Omental fat pad (tissue), 4 donors: ENCODE measurements at places on chromosomes 1 and 21.

DNA sequence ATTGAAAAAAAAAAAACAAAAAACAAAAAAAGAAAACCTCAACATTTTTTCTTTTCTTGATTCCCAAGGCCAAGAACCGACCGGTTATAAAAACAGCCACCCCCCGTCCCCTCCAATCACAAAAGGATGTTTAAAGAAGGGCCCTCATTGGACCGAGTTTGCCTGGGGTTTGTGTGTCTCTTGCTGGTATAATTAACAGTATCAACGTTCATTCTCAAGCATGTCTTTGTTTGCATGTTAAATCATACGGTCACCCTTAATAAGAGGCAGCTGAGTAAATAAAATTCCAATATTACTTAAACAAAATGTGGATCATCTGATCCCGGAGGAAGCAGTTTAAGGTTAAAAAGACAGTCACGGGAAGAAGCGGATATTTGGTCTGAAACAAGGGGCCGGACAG lies 201.1 kb downstream of the PRDM2 start:
- DNase-seq: no peak

DNA sequence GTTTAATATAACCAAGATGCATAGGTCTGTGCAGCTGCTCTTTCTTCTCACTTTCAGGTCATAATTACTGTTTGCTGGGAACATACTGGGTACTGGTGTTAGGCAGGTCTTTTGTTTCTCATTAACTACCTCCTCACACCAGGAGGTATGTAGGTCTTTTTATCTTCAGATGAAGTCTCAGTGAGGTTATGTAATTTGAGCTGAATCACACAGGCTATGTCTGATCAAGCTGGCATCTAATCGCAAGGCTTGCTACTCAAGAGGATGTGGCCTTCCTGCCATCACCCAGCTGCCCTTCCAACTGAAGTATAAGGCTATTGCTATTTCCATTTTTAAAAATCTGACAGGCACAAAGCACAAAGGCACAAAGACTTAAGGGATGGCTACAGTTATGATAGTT lies 96.4 kb downstream of the RUNX1 start:
- no peak for DNase-seq

DNA sequence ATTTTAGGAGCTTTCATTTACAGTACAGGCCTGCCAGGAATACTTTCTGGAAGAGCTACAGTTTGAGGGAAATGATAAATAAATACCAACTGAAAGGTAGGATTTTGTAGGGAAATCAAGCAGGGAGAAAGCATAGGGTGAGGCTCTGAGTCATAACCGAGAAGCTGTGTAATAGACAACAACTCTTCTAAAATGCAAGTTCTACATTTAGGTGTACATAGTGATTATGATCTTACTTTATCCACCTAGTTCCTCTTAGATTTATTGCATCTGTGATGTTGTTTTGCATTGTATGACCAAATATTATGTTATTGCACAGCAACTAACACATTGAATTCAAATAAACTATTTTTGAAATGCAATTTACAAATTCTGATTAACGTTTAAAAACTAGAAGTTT lies 819.3 kb downstream of the PLA2G4A start:
- no peak for DNase-seq

GRCh38 chr21:18152371-18152770 lies 92.3 kb upstream of the CHODL start:
- no peak for DNase-seq

- no peak for DNase-seq
Measured at GRCh38 chr1:178150610-178151009, 56.7 kb downstream of the RASAL2 start.

DNA sequence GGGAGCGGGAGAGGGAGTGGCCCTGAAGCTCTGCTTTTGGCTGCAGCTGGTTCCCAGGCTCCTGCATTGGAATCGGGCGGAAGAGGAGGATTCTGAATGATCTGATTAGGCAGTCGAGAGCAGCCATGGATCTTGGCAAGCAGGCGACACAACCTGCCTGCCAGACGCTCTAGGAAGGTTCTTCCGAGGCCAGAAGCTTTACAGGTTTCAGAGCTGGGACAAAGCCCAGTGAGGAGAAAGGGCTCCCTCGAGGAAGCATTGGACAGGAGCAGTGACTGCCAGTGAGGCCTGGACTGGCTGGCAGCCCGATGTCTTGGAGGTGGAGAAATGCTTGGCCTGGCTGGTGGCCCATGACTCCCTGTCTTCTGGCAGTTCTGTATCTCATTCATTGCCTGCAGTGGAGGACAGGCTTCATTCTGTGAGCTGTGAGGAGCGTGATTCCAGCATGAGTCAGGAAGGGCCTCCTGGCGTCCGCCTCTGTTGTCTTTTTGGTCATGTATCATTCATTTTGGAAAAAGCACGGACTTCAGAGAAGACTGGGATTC lies 132.7 kb upstream of the IPO9 start:
- no peak for DNase-seq

GRCh38 chr1:34057347-34058130 lies 107.5 kb downstream of the CSMD2 start:
- no peak for DNase-seq

GRCh38 chr1:225855503-225856300 lies 26.5 kb downstream of the TMEM63A start:
- no peak for DNase-seq

DNA sequence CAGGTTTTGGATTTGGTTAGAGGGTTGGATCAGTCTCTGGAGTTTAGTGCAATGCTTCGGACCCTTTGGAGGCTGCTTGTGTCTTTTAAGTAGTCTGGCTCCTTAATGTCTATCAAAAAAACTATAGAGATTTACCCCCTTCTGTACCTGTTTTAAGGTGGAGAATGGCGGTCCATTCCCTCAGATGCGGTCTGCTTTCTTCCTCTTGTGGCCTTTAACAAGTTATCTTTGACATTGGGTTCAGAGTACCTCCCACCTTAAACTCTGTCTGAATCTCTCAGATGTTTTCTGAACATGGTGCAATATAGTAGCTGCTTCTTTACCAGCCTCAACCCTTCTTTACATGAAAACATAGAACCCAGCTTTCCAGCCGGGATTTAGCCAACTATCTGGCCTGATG lies 2.4 kb downstream of the IPO9 start:
- no peak for DNase-seq

GRCh38 chr1:6960860-6961259 lies 175.6 kb downstream of the CAMTA1 start:
- no peak for DNase-seq

DNA sequence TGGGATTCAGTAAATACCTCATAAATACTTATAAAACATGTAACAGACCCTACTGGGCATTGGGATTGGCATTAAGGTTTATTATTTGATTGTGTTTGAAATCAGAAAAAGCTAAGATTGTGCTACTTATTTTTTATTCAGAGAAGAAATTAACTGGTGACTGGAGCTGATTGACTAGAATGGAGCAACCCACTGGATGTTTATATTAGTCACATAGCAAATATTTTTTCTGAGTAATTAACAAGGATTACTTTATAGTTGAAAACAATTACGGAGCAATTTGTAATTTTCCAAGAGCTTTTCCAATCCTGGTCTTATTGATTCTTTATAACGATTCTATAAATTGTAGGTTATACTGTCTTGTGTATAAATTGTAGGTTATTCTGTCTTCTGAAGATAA lies 208.7 kb downstream of the HLX start:
- DNase-seq: no peak

- no peak for DNase-seq
Measured at GRCh38 chr1:222656391-222657155, 38.7 kb downstream of the MIA3 start.

DNA sequence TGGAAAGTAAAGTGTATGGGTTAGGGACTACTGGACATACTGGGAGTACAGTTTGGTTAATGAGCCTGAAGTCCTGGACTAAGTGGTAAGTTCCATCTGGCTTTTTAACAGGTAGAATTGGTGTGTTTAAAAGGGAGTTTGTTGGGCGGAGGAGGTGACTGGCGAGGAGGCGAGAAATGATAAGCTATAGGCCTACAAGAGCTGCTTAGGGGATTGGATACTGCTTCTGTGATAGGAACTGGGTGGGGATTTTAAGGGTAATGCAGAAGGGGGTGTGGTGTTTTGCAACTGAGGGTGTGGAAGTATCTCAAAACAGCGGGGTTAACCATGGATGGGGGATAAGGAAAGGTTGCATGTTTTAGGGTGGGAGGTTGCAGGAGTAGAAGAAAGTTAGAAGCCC lies 3.5 kb downstream of the ERVH48-1 start:
- DNase-seq: no peak

GRCh38 chr1:11080931-11081330 lies 18.7 kb downstream of the EXOSC10 start:
- DNase-seq: no peak

DNA sequence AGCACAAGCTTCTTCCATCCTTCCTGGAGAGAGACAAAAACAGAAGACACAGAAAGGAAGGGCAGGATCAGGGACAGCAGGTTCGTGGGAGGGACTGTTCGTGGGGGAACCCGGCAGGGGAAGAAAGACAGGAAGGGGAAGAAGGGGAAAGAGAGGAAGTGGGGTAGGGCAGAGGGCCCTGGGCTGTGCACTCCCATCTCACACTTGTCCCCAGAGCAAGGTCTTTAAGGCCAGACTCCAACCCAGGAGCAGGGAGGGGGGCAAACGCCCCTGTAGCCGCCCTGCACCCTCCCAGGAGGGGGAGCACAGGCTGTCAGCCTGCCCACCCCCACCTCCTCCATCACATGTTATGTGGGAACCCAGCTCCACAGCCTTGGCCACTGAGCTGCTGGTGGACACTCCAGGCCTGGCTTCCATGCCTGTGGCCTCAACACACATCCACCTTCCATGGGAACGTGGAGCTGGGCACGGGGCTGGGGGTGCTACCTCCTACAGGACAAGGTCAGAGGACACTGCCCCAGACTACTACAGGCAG lies 9.3 kb downstream of the SLC19A1 start:
- DNase-seq: no peak

- DNase-seq: no peak
Measured at GRCh38 chr1:17274186-17275170, 25.6 kb downstream of the PADI3 start.

- no peak for DNase-seq
Measured at GRCh38 chr1:75579046-75579445, 31.9 kb downstream of the SLC44A5 start.

DNA sequence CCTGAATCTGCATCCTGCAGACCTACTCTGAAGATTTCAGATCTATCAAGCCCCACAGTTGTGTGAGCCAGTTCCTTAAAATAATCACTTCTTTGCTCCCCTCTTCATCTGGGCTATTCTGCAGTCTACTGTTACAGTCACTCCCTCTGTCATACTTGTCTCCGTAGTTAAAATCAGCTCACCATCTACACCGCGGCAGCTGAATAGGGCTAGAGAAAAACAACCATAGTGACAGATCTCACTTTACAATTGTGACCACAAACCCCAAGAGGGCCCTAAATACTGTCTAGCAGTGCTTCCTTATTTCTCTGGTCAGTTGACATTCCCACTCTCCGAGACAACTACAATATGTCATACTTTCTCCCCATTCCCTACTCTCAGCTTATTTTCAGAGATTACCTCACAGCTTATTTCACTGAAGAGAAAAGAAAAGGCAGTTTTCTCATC lies 12.9 kb downstream of the DESI2 start:
- DNase-seq: no peak

GRCh38 chr1:68363339-68363738 lies 86.4 kb downstream of the RPE65 start:
- no peak for DNase-seq

- DNase-seq: no peak
Measured at GRCh38 chr21:43191521-43191920, 22.7 kb downstream of the CRYAA start.
